Breast epithelium (tissue), 4 donors: ENCODE measurements at places on chromosomes 5 and 9.
A peak's percentile ranks its signal among the peaks of the same experiment; 100 is the strongest.

GRCh38 chr5:14584848-14585247 is 3.3 kb downstream of the OTULINL start:
- no peaks in the 10 kb centered on the region for H3K36me3 ChIP-seq

DNA sequence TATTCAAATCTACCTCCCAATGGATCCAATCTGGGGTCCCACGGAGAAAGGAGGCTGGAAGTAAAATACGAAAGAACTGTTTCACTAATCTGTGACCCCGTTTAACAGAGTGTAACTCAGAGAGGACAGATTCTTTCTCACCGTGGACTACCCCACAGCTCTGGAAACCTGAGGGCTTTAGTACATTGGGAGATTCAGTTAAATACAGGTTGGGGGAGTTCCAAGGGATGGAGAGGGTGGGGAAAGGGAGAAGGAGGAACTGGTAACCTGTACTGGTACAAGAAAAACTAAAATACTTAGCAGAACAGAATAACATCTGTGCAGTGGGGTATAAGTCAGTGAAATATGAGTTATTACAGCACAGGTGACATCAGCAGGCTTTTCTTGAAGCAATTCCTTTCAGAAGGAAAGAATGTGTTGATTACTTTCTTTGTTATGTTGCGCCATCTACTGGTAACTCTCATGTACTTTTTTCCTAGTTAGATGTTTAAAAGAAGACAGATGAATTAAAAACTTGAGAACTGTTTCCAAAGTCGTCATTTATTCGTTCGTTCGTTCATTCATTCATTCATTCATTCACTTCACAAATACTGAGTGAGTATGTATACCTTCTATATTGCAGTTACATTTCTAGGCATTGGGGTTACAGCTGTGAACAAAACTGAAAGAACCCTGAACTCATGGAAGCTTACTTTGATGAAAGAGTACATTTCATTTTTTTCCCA is 30.0 kb upstream of the STOM start:
- no peaks in the 10 kb centered on the region for H3K27me3 ChIP-seq
- DNase-seq: no peak
- H3K27ac ChIP-seq: no peak overlapping the region
- H3K4me1 ChIP-seq: no peaks in the 10 kb centered on the region
- no peaks in the 10 kb centered on the region for H3K36me3 ChIP-seq

GRCh38 chr5:18397891-18398290 is 763.6 kb downstream of the TAF11L14 start:
- no peak overlapping the region for H3K27ac ChIP-seq
- H3K4me3 ChIP-seq: no peak overlapping the region
- DNase-seq: no peak

- DNase-seq: no peak
- H3K36me3 ChIP-seq: no peaks in the 10 kb centered on the region
- H3K27ac ChIP-seq: no peak overlapping the region
- no peaks in the 10 kb centered on the region for H3K27me3 ChIP-seq
Observed at GRCh38 chr5:103291606-103292005, 33.0 kb downstream of the MACIR start.

DNA sequence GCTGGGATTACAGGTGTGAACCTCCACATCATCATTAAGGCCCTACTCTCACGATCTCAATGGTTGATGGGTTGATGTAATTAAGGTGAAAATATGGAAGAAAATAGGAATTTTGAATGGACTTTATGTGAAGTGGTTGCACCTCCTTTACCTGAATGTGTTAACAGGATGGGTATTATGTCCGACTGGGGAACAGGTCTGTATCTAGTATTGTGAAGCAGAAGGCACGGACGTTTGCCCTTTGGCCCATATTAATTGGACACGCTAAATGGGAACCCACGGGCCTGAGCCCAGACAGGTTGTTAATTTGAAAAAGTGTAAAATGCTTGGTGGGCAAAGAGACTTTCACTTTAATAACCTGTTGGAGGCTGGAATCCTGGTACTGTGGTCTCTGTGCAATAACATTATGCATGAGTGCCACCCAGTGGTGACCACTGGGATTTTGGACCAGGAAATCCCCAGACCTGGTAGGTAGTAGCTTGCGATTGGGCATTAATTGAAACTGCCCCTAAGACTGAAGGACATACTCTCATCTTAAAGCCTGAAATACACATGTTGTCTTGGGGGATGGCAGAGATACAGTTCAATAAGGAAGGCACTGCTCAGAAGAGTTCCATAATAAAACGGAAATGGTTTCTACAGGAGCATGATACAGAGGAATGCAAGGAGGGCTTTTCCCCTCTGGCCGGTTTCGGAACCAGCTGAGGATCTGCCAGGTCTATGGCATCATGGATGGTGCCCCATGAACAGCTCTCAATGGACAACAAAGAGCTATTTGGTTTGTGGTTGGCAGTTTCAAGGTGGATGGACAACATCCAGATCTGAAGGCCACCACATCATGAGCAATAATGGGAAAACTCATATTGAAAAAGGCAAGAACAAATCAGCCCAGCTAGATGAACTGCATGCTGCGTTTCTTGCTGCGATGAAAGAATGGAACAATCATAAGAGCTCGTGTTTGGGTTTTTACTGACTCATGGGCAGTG is 26.2 kb upstream of the BICD2 start:
- peak overlapping the region; percentile 31 for H3K4me3 ChIP-seq
- no peaks in the 10 kb centered on the region for H3K4me1 ChIP-seq
- H3K36me3 ChIP-seq: no peaks in the 10 kb centered on the region
- DNase-seq: peak; percentile 73
- H3K27me3 ChIP-seq: no peaks in the 10 kb centered on the region
- no peak overlapping the region for H3K27ac ChIP-seq

- H3K27ac ChIP-seq: peak overlapping the region; percentile 68
- H3K4me3 ChIP-seq: peak overlapping the region; percentile 75
- H3K4me1 ChIP-seq: no peaks in the 10 kb centered on the region
- no peaks in the 10 kb centered on the region for H3K27me3 ChIP-seq
Observed at GRCh38 chr5:179906795-179907555, 722 bp downstream of the TBC1D9B start.

DNA sequence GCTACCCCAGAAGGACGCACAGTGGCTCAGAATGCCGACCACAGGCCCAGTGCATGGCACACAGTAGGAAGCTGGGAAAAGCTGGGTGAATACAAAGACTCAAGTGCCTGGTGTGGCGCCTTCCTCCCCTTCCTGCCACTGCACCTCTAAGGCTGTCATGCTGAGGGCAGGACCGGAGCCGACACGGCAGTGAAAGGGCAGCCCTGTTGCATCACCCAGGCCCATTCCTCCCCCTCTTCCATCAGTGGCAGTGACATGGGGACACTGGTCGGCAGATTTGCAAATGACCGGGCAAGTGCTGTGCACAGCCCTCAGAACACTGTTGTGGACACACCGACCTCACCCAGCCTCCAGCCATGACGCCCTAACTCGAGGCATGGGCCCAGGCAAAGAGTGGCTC is 84.0 kb downstream of the STK10 start:
- DNase-seq: no peak
- H3K4me1 ChIP-seq: peaks cover 3% of the 10 kb centered on the region
- no peaks in the 10 kb centered on the region for H3K36me3 ChIP-seq
- no peaks in the 10 kb centered on the region for H3K27me3 ChIP-seq
- no peak overlapping the region for H3K4me3 ChIP-seq

DNA sequence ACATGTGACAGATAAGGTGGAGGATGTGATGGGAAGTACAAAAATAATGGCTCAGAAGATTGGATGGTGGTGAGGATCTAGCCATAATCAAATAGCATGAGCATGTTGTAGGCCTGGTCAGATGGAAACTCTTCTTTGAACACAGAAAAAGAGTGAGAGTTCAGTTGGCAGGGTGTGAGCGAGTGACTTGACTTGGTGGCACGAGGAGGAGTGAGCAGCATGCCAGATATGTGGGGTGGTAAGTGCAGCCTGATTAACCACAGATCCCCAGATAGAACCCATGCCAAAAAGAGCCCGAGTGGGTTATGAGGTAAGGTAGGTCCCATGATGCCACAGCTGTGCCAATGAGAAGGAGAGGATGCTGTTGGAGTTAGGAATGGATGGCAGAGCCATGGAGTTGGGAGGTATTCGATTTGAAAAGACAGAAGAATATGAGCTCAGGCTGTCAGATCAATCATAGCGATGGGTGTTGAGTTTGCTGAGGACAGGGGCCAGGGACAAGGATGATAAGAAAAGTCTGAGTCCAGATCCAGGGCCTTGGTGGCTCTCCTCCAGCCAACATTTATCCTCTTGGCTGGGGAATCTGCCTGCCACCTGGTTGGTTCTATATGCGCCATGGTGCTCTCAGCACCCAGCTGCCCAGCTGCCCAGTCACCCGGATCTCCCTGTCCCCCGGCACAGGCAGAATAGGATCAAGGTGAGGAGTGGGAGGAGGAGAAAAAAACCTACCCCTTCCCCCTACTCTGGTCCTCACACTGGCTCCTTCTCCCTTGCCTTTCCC is 16.5 kb downstream of the GARNL3 start:
- H3K4me1 ChIP-seq: peaks cover 2% of the 10 kb centered on the region
- no peak overlapping the region for H3K27ac ChIP-seq
- no peak for DNase-seq
- H3K4me3 ChIP-seq: no peak overlapping the region

- no peaks in the 10 kb centered on the region for H3K27me3 ChIP-seq
- no peaks in the 10 kb centered on the region for H3K4me1 ChIP-seq
- H3K36me3 ChIP-seq: no peaks in the 10 kb centered on the region
- H3K27ac ChIP-seq: no peak overlapping the region
- no peak for DNase-seq
Observed at GRCh38 chr5:148807851-148808250, 18.6 kb upstream of the ADRB2 start.

DNA sequence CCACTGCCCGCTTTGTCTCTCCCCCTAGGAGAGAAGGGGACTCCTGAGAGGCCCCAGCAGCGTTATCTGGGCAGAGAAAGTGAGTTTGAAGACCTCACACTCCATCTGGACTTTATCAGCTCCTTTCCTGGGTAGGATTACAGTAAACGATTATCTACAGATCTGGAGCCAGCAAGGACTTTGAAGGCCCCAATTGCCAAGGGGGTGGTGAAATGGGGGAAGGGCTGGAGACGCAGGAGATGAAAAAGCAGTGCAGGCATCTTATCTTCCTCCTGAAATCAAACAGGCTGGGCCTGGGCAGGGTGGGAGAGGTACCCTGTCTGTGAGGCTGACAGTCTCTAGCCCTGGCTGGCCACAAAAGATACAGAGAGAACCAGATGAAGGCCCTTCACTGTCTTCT is 105.8 kb upstream of the MSX2 start:
- H3K36me3 ChIP-seq: no peaks in the 10 kb centered on the region
- no peak for DNase-seq
- no peak overlapping the region for H3K4me3 ChIP-seq
- H3K27me3 ChIP-seq: no peaks in the 10 kb centered on the region
- H3K4me1 ChIP-seq: no peaks in the 10 kb centered on the region

DNA sequence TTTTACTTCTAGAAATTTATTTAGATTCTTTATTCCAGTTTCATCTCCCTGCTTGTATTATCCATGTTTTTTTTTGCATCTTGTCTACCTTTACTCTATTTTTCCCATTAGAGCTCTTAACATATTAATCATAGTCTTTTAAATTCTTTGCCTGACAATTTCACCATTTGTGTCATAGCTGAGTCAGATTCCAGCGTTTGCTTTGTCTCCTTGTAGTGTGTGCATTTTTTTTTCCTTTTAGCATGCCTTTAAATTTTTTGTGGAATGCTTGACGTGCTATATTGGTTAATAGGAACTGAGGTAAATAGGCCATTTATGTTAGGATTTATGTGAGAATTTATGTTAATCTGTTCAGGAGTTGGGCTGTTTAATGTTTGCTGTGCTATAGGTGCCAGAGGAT is 41.8 kb upstream of the NFIL3 start:
- no peaks in the 10 kb centered on the region for H3K4me1 ChIP-seq
- H3K36me3 ChIP-seq: no peaks in the 10 kb centered on the region
- H3K27me3 ChIP-seq: no peaks in the 10 kb centered on the region
- DNase-seq: no peak
- H3K4me3 ChIP-seq: no peak overlapping the region
- H3K27ac ChIP-seq: no peak overlapping the region

- no peaks in the 10 kb centered on the region for H3K36me3 ChIP-seq
- no peak overlapping the region for H3K27ac ChIP-seq
- no peaks in the 10 kb centered on the region for H3K27me3 ChIP-seq
- H3K4me1 ChIP-seq: no peaks in the 10 kb centered on the region
Observed at GRCh38 chr5:127186657-127187056, 103.9 kb upstream of the MEGF10 start.

DNA sequence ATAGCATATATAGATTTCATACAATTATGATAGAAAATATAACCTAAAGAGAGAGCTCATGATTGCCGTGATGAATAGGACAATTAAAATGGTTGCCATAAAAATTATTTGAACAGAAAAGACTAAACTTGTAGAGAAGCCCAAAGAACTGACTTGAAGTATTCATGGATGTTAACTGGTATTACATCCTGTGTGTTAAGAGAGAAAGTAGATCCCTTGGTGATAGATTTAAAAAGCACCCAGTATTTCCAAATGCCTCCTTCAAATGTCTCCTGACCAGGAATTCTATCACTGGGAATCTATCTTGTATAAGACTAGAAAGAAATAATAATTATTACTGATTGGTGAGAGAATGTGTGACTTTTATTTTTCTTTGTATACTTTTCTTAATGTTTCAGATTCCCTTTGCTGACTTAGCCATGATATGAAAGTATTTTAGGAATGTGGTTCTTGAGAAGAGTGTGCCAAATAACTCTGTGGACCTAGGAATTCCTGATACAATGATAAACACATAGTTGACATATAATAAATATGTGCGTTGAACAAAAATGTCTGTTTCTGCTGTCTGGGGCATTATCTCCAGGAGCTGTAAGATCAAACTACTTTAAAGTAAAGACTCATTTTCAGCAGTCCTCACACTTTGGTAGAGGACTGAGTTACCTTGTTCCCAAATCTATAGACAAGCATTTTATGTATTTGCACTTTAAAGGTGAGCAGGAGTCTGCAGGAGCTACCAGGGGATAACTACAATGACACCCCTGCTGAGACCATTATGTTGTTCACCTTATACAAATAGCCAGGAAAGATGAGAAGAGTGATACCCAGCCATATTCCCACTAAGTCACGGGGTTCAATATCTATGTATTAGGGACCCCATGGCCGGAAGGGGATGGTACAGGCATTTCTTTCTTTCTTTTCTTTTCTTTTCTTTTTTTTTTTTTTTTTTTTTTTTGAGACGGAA is 211.1 kb upstream of the TLE4 start:
- no peaks in the 10 kb centered on the region for H3K36me3 ChIP-seq
- H3K4me1 ChIP-seq: no peaks in the 10 kb centered on the region
- H3K27me3 ChIP-seq: no peaks in the 10 kb centered on the region
- no peak overlapping the region for H3K27ac ChIP-seq
- no peak overlapping the region for H3K4me3 ChIP-seq

DNA sequence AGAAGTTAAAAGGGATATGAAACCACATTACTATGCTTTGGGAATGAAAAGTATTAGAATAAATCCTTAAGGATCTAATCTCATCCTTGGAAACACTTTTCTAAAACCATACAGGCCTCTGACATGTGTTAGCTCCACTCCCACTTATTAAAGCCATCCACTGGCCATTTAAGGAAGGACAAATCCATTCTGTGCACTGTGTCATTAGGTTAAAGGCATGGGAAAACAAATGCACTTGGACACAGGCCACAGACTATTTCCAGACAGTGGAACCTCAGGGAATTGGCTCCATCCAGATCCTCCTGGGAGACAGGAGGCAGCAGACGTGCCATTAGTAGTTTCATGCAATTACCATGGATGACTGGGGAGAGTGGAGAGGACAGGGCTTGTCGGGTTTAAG is 454.9 kb downstream of the ENC1 start:
- H3K27ac ChIP-seq: peak overlapping the region; percentile 67
- no peak for DNase-seq
- H3K27me3 ChIP-seq: no peaks in the 10 kb centered on the region
- H3K36me3 ChIP-seq: no peaks in the 10 kb centered on the region

- H3K27me3 ChIP-seq: no peaks in the 10 kb centered on the region
- no peaks in the 10 kb centered on the region for H3K36me3 ChIP-seq
- H3K4me1 ChIP-seq: no peaks in the 10 kb centered on the region
- DNase-seq: no peak
Observed at GRCh38 chr5:88236866-88237642, 31.6 kb downstream of the TMEM161B start.
